Mesenteric fat pad (tissue), 1 donor: ENCODE measurements at places on chromosomes 6 and 20.

DNA sequence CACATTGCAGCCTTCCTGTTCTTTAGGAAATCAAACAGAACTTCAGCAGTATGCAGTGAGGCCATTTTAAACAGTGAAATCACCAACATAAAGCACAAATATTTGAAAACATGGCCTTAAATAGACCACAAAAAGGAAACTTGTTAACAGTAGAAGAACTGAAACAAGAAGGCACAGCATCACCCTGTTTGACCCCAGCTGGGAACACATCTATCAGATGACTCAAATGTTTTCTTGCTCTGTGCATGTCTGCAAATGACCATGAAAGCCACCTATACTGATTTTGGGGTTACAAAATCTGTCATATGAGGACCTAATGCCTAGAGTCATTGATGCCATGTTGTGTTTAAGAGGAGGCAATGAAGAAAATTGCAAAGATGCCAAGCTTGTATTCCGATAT, 123.8 kb upstream of the ADGRF1 start:
- DNase-seq, result no peak

DNA sequence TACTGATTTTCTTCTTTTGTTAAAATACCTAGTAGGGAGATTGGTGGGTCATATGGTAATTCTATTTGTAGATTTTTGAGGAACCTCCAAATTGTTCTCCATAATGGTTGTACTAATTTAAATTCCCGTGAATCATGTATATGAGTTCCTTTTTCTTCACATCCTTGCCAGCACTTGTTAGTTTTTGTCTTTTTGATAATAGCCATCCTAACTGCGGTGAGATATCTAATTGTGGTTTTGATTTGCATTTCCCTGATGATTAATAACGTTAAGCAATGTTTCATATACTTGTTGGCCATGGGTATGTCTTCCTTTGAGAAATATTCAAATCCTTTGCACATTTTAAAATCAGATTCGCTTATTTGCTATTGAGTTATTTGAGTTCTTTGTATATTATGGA, 110.9 kb downstream of the JAG1 start:
- DNase-seq, result no peak

DNA sequence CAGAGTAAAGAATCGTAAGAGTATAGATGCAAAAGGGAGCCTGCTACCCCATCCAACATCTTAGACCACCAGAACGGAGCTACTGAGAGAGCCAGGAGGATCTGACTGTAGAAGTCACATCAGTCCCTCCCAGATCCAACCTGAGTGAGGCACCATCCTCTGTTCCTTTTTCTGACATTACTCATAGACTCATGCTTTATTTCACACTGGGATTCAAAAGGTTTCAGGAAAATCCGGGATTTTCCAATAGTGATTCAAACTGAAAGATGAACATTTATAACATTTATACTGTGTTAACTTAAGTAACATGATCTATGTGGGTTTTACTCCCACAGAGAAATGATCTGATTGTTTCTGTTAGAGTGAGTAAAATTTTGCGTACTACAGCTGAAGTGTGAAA, 868.6 kb upstream of the GJE1 start:
- no peak for DNase-seq

- DNase-seq, result no peak
Observed at GRCh38 chr6:107555449-107555848, 65.5 kb downstream of the SOBP start.

DNA sequence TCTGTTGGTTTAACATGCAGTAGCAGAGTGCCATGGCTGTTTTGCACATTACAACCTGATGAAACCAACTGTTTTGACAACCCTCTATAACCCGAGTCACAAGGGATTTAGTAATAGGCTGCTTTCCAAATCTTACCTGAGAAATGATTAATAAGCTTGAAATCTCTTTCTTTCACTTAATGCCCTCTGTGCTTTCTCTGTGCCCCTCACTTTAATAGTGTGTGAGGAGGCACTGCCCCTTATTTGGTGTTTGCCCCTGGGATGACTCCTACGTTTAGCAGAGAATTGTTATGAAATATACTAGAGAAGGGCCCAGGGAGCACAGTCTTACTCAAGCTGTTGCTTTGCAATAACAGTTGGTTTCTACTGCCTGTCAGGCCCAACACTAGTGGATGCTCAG, 31.0 kb upstream of the PTCHD4 start:
- no peak for DNase-seq

GRCh38 chr20:58467572-58468527, 47.3 kb downstream of the APCDD1L start:
- no peak for DNase-seq

- DNase-seq, result no peak
Observed at GRCh38 chr20:796921-797320, 28.6 kb upstream of the SLC52A3 start.

DNA sequence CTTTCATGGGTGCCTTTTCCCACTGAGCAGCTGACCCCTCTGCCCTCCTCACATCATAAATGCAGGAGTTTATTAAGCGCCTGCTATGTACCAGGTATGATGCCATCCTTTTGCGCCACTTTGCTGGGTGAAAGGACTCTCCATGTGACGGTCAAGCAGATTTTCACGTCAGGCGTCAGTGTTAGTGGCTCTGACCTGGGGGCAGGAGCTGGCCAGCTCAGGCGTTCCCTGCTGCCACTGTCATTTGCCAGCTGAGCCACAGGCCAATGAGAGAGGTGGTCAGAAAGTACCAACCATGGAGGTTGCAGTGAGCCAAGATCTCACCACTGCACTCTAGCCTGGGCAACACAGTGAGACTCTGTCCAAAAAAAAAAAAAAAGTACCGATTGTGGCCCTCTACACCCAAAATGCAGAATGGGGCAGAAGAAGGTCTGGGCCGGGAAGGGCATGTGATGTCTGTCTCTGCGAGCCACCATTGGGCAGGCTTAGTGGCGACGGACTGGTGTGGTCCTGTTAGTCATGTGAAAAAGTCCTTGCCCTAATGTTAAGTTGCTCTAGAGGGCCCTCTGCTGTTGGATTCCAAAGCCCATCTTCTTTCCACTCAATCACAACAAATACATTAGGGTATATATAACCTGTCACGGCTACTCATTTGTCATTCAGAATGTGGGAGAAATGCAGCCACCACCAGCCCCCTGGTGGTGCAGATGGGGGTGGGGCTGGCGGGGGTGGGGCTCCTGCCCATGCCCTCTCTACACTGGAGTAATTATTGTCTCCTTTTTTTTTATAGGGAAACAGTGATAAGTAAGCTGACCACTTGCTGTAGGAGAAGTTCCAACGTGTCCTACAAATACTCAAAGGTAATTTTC, 18.4 kb upstream of the SLC22A1 start:
- no peak for DNase-seq

DNA sequence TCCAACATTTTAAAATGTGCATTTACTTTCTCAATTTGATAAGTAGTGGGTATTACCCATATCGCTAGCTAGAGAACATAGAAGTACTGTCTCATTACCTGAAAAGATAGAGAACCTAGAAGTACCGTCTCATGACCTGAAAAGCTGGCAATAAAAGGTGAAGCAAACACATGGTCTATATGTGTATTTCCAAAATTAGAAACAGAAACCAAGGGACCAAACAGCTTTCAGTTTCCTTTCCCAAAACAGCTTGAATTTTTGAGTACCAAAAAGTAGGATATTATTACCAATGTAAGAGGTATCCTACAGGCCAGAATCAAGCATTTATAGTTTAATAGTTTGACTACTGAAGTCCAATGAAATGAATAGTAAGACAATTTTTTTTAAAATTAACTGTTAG, 77.2 kb downstream of the KIF13A start:
- DNase-seq, result no peak
